ENCODE measurements at places on chromosomes 16 and 17. TPM values are rescaled to one million over a fixed set of nuclear protein-coding genes. Genes with fewer than 3 reads are reported as not detected.

C17orf58 gene
- 21.1 TPM for total RNA-seq

DNA sequence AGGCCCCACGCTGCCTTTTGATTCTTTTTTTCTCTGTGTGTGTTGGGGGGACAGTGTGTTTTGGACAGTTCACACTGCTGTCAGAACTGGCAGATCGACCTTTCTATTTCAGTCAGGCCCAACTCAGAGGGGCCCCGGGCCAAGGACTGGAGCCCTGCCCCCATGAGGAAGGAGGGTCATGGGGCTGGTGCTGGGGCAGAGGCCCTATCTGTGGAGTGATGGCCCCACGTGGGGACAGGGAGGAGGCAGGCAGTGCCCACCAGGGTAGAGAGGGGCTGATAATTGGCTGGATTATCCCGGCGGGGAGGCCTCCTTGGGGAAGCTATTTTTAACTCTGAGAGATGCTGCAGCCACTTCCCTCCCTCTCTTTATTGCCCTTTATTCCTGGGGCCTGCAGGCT, 5.7 kb upstream of the KCNJ12 start:
- DNase-seq: no peak

- DNase-seq: peak; percentile 7
Observed at GRCh38 chr16:22217890-22218730, 12.0 kb downstream of the EEF2K start.

- DNase-seq: no peak
Observed at GRCh38 chr17:17692353-17693252, 11.3 kb downstream of the RAI1 start.

GINS2 gene
- total RNA-seq: 12.8 TPM

- DNase-seq: no peak
Observed at GRCh38 chr16:27254262-27254811, 14.2 kb downstream of the NSMCE1 start.

- DNase-seq: no peak
Observed at GRCh38 chr17:61461967-61462718, 9.9 kb downstream of the TBX4 start.
